NCI-H2227 treated with DMSO at 0.1 percent for 48 hours (cell line): ENCODE measurements at places on chromosomes 4 and X.

DNA sequence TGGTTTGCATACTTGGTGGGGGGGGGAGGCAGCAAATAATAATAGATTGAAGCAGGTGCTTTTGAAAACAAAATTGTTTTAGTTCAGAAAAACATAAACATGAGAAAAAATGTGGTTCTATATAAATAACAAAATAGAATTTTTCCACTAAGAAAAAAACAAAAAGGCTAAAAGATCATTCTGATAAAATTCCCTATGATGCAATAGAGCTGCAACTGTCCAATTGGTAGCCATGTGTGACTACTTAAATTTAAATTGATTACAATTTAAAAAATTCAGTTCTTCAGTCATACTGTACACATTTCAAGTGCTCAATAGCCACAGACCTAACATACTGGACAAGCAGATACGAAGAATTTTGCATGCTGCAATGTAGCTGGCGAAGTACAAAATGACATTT, 11.0 kb downstream of the TRMT10A start:
- DNase-seq, result no peak

- no peak for DNase-seq
These were observed 70.3 kb downstream of the STIM2 start for GRCh38 chr4:26930964-26931363.

DNA sequence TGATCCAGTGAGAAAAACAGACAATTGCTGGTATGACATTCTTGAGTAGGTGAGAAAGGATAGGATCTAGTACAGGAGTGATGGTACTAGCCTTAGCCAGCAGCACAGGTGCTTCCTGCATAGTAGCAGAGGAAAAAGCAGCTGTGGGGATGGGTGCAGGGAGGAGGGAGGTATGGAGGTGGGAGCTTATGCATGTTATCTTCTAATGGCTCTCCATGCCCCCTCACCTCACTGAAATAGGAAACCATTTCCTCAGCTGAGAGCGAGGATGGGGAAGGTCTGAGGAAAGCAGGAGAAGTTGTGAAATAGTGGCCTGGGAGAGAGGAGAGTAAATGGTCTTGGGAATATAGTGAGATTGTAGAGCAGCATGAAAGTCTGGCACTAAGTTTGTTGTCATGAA, 136.3 kb downstream of the TMEM164 start:
- DNase-seq, result no peak

GRCh38 chr4:5710961-5711478, at the start of gene EVC:
Gene EVC (plus strand): TSS chr4:5711201. CDS start chr4:5711381, 180 bp downstream.
- DNase-seq, result peak; percentile 33

DNA sequence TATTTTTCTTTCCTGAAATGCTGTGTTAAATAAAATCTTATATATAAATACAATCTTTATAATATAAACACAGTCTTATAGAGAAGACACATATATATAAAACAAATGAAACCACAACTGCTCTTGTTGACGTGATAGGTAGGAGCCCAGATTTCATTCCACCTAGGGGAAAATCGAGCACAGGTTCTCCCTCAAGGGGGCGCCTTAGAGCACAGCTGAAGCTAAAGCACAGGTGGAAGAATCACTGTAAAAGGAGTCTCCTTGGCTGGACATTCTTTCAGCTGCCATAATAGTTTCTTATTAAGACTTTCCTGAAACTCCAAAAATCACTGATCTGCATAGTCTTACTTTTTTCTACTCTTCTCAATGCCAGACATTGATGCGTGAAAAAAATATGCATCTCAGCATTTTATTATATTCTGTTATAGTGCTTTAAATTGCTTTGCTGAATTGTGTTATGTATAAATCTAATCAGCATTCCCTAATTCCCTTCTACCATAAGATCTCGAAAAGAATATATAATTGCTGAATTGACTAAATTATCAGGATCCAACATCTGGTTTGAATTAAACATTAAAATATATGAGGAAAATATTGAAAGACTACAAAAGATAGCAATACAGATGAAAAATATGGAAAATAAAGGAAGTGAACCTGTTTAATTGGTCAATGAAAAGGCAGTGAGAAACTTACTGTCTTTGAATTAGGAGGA, 25.5 kb upstream of the RXFP1 start:
- DNase-seq, result no peak

DNA sequence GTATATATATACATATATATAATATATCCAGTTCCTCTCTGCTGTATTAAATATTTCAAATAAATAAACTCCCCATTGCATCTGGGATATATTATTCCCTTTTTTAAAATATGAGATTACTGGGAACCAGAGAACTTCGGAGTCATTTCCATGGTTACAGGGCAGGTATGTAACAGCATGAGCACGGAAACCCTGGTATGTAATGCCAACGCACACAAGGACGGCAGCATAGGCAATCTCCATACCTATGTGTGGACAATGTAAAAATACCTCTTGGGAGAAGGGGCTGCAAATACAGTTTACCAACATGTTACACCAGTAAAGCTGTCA, 62.8 kb downstream of the NUDT10 start:
- DNase-seq, result no peak

GRCh38 chr4:6469144-6469543, 3.3 kb downstream of the PPP2R2C start:
- DNase-seq, result no peak

DNA sequence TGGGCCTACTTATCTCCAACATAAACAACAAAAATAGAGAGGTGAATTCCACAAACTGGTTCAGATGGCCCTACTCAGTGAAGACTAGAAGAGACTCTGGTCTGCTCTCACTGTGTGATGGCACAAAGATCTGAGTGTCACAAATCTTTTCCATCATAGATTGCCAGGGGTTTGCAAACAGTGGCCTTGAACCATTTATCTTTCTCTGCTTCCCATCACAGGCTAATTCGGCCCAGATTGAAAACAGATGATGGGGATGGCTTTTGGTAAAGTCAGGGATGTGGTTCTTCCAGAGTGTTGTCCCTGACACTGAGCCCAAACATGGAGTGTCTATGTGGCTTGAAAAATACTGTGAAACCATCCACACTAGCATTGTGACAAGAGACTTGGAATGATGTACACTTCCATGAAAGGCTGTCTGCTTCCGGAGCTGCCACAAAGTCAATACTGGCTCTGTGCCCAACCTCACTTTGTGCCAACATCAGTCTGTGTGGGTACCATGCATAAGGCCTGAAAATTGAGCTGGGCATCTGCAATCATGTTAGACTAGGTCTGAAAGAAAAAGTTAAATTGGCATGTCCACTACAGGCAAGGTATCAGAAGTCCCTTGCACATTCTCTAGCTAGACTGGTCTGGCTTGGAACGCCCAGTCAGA, 25.2 kb upstream of the PLAC1 start:
- DNase-seq, result no peak

- DNase-seq, result no peak
These were observed 828.6 kb downstream of the ADGRL3 start for GRCh38 chr4:62028745-62029144.

- DNase-seq, result no peak
These were observed 233.4 kb downstream of the CFAP299 start for GRCh38 chr4:80568891-80569290.

DNA sequence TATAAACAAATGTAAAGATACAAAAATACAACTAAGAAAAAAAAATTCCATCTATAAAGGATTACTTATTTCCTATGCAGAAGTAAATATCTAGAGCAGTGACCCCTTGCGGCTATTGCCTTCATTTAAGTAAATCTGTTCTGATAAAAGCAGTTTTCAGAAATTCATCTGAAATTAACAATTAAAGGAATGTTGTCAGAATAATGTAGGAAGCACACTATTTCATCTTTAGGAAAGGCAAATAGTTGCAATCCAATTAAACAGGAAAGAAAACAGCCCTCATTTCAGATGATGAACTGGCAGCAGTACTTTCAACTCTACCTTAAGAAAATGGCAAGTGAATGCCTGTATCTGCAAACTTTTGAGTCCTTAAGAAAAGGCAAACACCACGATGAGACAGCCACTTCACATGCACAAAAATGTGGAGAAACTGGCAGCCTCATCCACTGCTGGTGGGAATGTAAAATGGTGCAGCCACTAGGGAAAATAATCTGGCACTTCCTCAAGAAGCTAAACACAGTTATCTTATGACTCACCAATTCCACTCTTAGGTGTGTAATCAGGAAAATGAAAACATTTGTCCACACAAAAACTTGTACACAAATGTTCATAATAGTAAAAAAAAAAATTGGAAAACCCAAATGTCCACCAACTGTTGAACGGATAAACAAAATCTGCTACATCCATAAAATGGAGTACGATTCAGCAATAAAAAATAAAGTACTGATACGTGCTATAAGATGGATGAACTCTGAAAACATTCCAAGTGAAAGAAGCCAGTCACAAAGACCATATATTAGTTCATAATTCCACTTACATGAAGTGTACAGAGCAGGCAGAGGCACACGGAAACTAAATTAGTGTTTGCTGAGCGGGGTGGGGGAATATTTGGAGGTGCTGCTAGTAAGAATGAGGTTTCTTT, 2.0 kb upstream of the THAP9 start:
- no peak for DNase-seq

- no peak for DNase-seq
These were observed 35.3 kb downstream of the ADRA2C start for GRCh38 chr4:3801521-3801920.

DNA sequence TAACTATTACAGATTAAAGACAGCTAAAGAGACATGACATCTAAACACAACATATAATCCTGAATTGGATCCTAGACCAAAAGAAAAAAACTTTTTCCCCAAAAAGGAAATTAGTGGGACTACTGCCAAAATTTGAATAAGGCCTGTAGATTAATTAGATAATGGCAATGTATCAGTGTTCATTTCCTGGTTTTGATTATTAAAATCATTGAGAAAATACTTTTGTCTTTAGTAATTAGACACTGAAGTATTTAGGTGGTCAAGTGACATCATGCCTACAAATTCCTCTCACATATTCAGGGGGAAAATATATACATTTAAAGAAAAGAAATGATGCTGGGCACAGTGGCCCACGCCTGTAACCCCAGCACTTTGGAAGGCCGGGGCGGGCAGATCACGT, 10.4 kb upstream of the USO1 start:
- no peak for DNase-seq

DNA sequence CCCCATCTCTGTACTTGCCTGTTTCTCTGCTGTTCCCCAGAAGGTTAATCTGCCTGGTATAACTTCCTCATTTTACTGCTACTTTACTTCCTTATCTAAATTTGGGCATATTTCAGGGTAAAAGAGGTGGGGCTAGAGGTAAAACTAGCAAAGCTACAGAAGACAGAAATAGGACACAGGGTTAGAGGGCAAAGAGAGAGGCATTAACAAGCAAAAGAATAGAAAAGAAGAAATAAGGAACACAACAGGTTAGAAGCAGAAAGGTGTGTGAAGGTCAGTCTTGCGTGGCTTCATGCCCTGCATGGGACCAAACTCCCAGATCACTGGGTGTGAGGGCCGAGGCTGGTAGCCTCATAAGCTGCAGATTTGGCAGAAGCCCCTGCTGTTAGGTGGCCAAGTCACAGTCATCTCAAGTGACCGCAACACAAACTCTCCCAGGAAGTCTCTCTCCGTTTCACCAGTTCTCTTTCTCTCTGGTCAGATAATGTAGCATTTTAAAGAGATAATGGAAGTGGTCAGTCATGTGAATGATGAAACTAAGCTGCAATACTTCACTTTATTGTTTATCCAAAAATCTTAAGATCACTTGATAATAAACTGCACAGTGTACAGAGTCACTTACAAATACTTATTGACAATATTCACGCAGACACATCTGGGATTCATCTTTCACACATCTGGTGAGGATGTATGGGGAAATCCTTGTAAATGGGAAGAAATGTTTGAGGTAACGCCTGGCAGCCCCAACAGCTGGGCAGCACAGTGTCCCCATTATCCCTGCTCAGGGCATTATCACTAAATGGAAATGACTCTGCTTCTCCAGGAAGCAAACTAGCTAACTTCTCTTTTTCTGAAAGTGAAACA, 16.4 kb downstream of the TMEM154 start:
- DNase-seq, result no peak

DNA sequence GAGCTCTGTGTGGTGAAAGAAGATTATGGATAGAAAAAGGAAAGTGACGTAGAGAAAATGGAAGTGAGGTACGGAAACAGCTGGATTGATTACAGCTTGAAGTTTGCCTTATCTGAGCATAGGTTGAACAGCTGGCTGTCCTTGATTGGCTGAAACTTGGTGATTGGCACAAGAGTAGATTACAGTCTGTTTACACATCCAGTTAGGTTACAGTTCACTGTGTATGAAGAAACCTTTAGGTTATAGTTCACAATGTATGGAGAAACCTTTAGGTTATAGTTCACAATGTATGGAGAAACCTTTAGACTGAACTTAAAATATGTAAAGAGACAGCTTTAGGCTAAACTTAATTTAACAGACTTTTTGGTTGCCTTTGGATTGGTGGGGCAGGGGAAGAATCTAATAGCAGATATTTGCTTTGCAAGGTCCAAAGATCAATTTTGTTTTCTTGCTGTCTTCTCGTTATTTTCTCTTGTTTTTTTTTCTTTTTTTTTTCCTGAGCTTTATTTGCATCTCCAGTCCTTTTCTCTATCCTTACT, 15.6 kb upstream of the ART3 start:
- no peak for DNase-seq

- DNase-seq, result no peak
These were observed 142.8 kb downstream of the MGST2 start for GRCh38 chr4:139808381-139808807.

- no peak for DNase-seq
These were observed 307.4 kb downstream of the RAB28 start for GRCh38 chr4:13176741-13177142.

DNA sequence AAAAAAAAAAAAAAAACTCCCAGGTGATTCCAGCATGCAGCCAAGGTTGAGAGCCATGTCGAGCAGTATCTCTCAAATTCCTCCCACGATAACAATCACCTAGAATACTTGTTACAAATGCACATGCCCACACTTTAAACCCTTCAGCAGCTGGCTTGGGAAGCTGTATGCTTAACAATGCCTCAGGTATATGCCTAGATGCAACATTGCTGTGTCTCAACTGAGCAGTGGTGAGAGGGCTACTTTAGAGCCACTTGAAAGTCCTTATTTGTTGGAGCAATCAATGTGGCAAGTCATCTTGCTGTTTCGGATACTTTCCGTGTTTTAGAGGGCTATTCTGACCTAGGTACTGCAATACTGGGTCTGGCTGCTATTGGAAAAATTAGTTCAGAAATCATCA, 487.4 kb downstream of the INPP4B start:
- DNase-seq, result no peak

- no peak for DNase-seq
These were observed 1226.6 kb upstream of the ADGRL3 start for GRCh38 chr4:59973492-59973891.

- DNase-seq, result no peak
These were observed 10.8 kb downstream of the OPHN1 start for GRCh38 chrX:68422478-68422877.

- no peak for DNase-seq
These were observed 620.2 kb upstream of the BOD1L1 start for GRCh38 chr4:14247767-14248166.

DNA sequence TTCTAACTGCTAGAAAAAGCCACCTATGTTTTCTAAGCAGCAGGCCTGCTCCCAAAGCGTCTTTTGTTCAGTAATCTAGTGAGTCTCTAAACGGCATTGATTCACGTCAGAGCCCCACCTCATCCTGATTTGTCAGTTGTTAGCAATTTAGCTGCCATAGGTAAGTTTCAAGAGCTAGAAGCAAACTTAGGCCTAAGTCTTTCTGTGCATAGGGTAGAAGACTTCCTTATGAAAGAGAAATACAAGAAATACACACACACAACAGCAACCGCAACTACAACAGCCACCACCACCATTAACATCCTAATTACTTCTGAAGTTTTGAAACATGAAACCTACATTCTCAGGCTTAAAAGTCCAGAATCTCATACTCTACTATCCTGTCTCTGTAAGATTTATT, 531.1 kb upstream of the SPANXN1 start:
- DNase-seq, result no peak

GRCh38 chr4:140755774-140756318, 339 bp downstream of the TBC1D9 start:
- DNase-seq, result no peak
